ENCODE measurements at places on chromosomes 11 and 22. TPM values are rescaled to one million over a fixed set of nuclear protein-coding genes. Genes with fewer than 3 reads are reported as not detected.

The SCGB1A1 gene
- total RNA-seq, result not detected

The GAL3ST1 gene
- total RNA-seq, result 0.40 TPM

The BUD13 gene
- total RNA-seq, result 21.2 TPM

- no peak for DNase-seq
Measured at GRCh38 chr11:108662700-108663099, 2.2 kb upstream of the DDX10 start.

Measured in mesothelial cell of epicardium (in vitro differentiated cells).